ENCODE measurements at places on chromosomes 12 and 14.

DNA sequence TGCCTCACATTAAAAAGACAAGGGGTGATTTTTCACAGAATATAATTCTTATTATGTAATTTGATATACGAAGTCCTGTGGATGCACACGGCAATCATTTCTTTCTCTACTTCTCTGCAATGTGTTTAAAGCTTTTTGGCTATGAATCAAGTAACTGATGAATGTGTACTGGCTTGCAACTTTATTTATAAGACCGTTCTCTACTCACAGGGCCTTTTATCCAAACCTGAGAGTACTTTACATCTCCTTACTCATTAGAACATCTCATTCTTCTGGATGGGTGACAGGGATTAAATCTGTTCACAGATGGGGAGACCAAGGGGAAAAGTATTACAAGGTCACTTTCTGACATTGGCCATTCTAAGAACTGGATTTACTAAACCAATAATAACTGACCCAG lies 215.8 kb upstream of the DIO2 start:
- no peak for DNase-seq

- DNase-seq = no peak
These were observed 30.5 kb downstream of the SLC24A4 start for GRCh38 chr14:92353447-92353846.

GRCh38 chr12:14193639-14194038 lies 171.8 kb upstream of the ATF7IP start:
- no peak for DNase-seq

- DNase-seq = no peak
These were observed 25.9 kb downstream of the CEP83 start for GRCh38 chr12:94433744-94434143.
